ENCODE measurements at places on chromosomes 2 and 18. TPM values are rescaled to one million over a fixed set of nuclear protein-coding genes. Genes with fewer than 3 reads are reported as not detected.

MEP1B gene
- not detected for total RNA-seq

DNA sequence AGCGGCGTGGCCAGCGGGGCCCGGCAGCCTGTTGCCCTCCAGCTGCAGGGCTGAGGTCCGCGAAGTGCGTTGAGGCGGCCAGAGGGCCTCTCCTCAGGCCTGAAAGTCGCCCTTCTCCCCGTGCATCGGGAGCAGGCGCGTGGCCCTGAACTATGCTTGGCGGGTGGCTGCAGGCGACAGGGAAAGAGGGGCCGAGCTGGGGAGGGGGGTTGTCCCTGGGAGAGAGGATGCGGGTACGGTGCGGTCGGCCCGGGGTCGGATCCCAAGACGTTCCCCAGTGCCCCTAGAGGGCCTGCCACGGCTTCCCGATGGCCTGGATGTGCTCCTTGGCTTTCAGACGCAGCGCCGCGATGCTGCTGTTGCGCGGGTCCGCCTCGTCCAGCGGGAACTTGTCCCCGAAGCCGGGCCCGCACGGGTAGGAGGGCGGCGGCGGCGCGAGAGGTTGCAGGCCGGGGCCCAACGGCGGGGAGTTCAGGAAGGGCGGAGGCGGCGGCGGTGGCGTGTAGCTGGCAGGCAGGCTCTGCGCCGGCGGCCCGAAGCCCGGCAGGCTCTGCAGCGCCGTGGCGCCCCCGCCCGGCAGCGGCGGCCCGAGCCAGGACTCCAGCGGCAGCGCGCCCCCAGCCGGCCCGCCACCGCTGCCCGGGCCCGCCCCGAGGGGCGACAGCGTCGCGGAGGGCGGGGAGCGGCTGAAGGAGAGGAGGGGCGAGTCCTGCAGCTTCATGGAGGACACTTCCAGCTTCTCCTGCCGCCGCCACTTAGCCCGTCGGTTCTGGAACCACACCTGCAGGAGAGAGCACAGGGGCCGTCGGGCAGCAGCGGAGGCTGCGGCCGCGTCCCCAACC, 4.3 kb downstream of the RAX start:
- H3K4me3 ChIP-seq, result peak overlapping the region; percentile 15
- peaks cover 51% of the 10 kb centered on the region for H3K4me1 ChIP-seq
- H3K27me3 ChIP-seq, result peaks cover 100% of the 10 kb centered on the region
- no peak overlapping the region for H3K27ac ChIP-seq

RELCH gene
- total RNA-seq, result 55.9 TPM

- no peaks in the 10 kb centered on the region for H3K4me1 ChIP-seq
- H3K27me3 ChIP-seq, result no peaks in the 10 kb centered on the region
- H3K36me3 ChIP-seq, result no peaks in the 10 kb centered on the region
- no peak for DNase-seq
- no peak overlapping the region for H3K27ac ChIP-seq
Observed at GRCh38 chr2:192007581-192008228, 160.8 kb upstream of the CAVIN2 start.

Data from stomach (tissue), 19 donors.